A549 treated with CORT108297 at 1 μM for 4 hours (cell line): ENCODE measurements at places on chromosomes 16 and 17. TPM values are rescaled to one million over a fixed set of nuclear protein-coding genes. Genes with fewer than 3 reads are reported as not detected.

Gene ZP2
- total RNA-seq, result not detected in 5 replicates

Gene KRTAP2-3
- total RNA-seq, result 0.11 to 0.18 TPM (median 0.17 TPM) in 3 of 5 replicates, not detected in the others

Gene KRT25
- not detected in 5 replicates for total RNA-seq

Gene NPIPA5
- 0.29 to 4.3 TPM (median 0.54 TPM) in 5 replicates for total RNA-seq

Gene BAIAP3
- 0.38 to 1.3 TPM (median 1.0 TPM) in 5 replicates for total RNA-seq

Gene SLC12A3
- 0.02 TPM in 1 of 5 replicates, not detected in the others for total RNA-seq

Gene PNMT
- total RNA-seq, result 0.13 to 0.21 TPM (median 0.20 TPM) in 3 of 5 replicates, not detected in the others

Gene EXOC7
- 55.3 to 69.2 TPM (median 63.5 TPM) in 5 replicates for total RNA-seq

Gene SLC25A11
- 54.2 to 84.3 TPM (median 79.0 TPM) in 5 replicates for total RNA-seq

Gene CD300H
- total RNA-seq, result 0.32 to 0.76 TPM (median 0.53 TPM) in 5 replicates

Gene SLX4
- 4.1 to 5.6 TPM (median 4.7 TPM) in 5 replicates for total RNA-seq

Gene KRT15
- total RNA-seq, result 2.8 to 5.0 TPM (median 4.0 TPM) in 5 replicates

Gene ARHGDIG
- total RNA-seq, result 2.4 to 3.5 TPM (median 3.3 TPM) in 5 replicates

Gene ARSG
- total RNA-seq, result 1.1 to 2.5 TPM (median 1.6 TPM) in 5 replicates

Gene GNG13
- total RNA-seq, result not detected in 5 replicates

Gene PRDM7
- total RNA-seq, result 0.04 TPM in 1 of 5 replicates, not detected in the others

Gene PYCARD
- total RNA-seq, result 25.7 to 50.2 TPM (median 42.9 TPM) in 5 replicates

Gene SOX8
- 0.65 to 1.7 TPM (median 1.4 TPM) in 5 replicates for total RNA-seq

Gene HOXB1
- not detected in 5 replicates for total RNA-seq

Gene PYY
- 0.13 TPM in 1 of 5 replicates, not detected in the others for total RNA-seq

Gene CIITA
- total RNA-seq, result 0.05 to 0.15 TPM (median 0.13 TPM) in 5 replicates

Gene AGRP
- not detected in 5 replicates for total RNA-seq

Gene SPN
- total RNA-seq, result 0.02 to 0.05 TPM in 2 of 5 replicates, not detected in the others

Gene THRA
- total RNA-seq, result 13.4 to 20.8 TPM (median 19.2 TPM) in 5 replicates

Gene GAS2L2
- 0.06 to 0.15 TPM (median 0.09 TPM) in 5 replicates for total RNA-seq
